ENCODE measurements at places on chromosomes 7 and 10.

- no peak for DNase-seq
Measured at GRCh38 chr10:110074758-110075671, 67.2 kb downstream of the ADD3 start.

GRCh38 chr10:60396766-60397165 is 7.1 kb upstream of the ANK3 start:
- DNase-seq = no peak

GRCh38 chr7:116194115-116194514 is 16.2 kb upstream of the TES start:
- DNase-seq = no peak

DNA sequence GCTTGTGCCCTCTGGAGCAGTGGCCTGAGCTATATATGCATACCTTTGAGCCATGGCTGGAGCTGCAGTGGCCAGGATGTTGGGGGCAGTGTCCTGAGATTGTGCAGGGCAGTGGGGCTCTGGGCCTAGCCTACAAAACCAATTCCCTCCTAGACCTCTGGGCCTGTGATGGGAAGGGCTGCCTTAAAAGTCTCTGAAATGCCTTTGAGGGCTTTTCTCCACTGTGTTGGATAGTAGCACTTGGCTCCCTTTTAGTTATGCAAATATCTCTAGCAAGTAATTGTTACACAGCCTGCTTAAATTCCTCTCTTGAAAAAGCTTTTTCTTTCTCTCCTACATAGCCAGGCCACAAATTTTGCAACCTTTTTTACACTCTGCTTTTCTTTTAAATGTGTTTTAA is 426.4 kb downstream of the ACTR3B start:
- no peak for DNase-seq

DNA sequence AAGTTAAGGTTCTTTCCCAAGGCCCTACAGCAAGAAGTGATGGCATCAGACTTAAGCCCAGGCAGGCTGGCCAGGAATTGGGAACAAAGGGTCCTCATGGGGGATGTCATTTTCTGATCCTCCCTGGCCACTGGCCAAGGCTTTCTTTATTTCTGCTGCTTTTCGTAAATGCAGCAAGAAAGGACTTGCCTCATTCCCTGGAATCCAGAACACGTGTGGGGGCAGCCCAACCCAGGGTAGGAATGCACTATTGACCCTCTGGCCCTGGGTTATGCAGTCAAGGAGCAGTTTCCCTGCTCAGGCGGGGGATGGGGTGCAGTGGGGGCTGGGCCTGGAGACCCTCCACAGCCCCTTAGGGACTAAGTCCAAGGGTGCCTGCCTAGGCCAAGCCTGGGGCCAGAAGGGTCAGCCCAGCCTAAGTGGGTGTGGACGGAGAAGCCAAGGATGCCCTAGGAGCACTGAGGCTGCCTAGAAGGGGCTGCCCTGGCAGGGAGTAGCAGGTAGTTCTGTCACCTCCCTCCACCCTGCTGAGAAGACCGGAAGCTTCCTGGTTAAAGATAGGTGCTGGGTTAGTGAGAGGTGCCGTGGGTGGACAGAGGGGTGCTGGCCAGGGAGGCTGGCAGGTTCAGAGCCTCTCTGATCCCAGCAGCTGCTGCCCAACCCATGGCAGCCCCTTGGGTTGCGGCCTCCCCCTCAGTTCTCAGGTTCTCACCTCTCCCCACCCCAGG is 179.2 kb downstream of the SH3PXD2A start:
- DNase-seq = no peak

GRCh38 chr10:19937989-19938388 is 121.8 kb downstream of the PLXDC2 start:
- DNase-seq = no peak

DNA sequence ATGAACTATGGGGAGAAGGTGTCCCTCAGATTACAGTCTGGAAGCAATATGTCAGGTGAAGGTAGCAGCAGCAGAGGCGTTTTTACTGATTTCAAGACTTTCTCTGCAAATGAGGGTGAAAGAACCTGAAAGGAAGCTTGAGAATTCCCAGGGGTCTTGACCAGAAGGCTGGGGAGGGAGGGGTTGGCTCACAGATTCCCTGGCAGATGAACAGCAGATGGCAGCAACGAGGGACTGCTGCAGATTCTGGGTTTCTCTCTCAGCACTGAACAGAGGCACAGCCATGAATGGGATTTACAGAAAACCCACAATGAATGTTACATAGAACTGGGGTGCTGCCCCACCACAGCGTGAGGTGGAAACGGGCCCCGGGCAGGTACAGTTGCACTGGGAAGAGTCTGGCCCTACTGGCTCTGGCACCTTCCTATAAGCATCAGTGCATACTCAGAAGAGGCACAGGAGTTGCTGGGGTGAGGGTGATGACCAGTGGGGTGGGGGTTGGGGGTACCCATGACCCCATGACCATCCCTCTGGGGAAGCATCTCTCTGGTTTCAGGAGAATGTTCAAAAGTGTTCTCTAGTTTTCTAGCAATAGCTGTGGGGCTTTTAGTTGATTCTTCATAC is 317.8 kb downstream of the SH2D4B start:
- DNase-seq = no peak

DNA sequence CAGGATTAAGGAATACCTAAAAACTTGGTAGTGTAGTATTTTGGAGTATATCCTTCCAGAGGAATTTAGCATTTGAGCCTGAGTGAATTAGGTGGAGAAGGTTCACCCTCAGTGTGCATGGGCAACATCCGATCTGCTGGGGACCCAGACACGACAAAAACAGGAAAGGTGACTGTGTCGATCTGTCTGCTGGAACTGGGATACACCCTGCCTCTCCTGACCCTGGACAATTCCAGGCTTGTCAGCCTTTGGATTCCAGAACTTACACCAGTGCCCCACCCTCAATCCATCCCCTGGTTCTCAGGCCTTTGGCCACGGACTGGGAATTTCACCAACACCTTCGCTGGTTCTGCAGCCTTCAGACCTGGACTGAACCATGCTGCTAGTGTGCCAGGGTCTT is 41.9 kb downstream of the PTPRE start:
- DNase-seq = no peak

DNA sequence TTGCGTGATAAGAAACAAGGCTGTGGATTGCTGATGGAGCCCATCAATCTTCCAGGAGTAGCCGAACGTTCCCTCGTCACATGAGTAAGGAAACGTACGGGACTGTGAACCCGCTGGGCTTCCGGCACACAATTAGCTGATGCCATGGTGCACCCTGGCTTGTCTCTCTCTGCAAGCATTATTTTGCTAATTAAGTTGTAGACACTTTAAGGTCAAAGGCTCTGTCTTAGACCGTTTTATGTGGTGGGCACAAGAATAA is 50.9 kb downstream of the ADARB2 start:
- DNase-seq = no peak

- DNase-seq = no peak
Measured at GRCh38 chr10:126854726-126855495, 50.3 kb upstream of the DOCK1 start.

- DNase-seq = no peak
Measured at GRCh38 chr10:60809157-60809556, 30.9 kb downstream of the CDK1 start.

- no peak for DNase-seq
Measured at GRCh38 chr7:142685877-142686508, 63.3 kb upstream of the PRSS1 start.

GRCh38 chr7:2567679-2568278 is 9.0 kb downstream of the IQCE start:
- peak; percentile 51 for DNase-seq

DNA sequence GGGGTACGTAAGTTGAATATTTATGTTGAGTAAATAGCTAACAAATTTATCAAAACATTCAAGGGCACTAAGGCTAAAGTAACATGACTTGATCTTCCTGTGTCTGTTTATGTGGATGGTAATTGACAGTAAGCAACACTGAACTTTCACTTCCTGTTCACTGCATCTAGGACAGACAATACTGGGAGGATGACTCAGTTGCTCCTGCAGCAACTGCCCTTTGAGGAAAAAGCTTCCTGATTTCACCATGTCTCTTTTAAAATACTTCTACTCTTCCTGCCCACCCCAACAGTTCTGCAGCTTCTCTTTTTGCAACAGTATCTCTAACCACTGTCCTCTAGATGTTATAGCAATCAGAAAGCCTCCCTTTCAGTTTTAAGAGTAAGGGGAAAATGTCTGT is 76.6 kb upstream of the HGF start:
- DNase-seq = no peak

- DNase-seq = no peak
Measured at GRCh38 chr10:24929056-24929544, 23.3 kb downstream of the PRTFDC1 start.

DNA sequence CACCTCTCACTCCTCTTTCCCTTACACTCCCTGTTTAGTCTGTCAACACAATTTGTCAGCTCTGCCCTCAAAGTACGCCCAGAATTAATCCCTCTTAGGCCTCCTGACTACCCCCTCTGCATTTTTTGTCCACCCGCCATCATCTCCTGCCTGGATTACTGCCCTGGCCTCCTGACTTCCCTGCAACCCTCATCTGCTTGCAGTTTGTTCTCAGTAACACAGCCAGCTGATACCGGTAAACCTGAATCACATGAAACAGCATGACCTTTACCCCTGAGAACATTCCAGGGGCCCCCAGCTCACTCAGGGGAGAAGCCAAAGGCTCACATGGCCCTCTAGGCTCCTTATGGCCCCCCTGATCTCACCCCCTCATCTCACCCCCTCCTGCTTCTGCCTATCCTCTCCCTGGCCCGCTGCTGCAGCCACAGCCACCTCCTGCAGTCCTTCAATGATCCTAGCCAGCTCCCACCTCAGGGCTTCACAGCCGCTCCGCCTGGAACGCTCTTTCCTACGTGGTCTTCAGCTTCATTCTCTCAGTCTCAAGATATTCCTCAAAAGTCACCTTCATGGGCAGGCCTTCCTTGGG is 8.9 kb downstream of the C10orf53 start:
- DNase-seq = no peak

- no peak for DNase-seq
Measured at GRCh38 chr7:132964876-132965275, 117.0 kb downstream of the CHCHD3 start.

DNA sequence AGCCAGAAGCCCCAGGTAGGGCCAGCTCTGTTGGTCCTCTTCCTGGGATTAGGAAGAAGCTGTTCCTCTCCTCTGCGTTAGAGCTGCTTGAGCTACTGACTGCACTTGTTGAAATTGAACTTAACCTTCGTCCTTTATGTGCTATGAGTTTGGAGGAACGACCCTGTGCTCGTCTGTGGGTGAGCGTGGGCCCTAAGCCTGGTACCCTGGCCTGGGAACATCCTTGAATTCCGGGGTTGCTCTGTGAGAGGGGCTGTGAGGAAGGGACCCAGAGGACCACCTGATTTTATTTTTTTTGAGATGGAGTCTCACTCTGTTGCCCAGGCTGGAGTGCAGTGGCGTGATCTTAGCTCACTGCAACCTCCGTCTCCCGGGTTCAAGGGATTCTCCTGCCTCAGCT is 447.2 kb upstream of the FOXK1 start:
- no peak for DNase-seq
